ENCODE measurements at places on chromosomes 4 and X.

- no peak for DNase-seq
Measured at GRCh38 chr4:186304866-186305505, 39.0 kb downstream of the F11 start.

GRCh38 chrX:139842326-139843185, 90.3 kb downstream of the ATP11C start:
- DNase-seq, result no peak

DNA sequence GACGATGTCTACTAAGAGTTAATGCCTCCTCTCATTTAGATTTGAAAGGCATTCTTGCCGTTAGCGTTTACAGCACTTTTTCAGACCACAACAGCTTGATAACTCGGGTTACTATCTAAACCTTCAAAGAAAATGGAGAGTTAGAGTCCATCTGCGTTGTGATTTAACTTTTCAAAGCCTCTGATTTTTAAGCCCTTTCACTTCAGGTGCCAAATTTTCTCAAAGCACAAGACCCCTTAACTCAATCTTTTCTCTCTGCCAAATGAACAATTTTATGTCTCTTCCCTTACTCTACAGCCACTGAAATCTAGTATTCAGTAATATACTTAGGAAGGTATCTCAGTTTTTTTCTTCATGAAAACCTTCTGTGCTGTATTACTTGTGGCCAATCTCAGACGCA, 310.5 kb downstream of the TENM3 start:
- no peak for DNase-seq

- no peak for DNase-seq
Measured at GRCh38 chr4:90120037-90120436, 7.2 kb upstream of the CCSER1 start.

- DNase-seq, result no peak
Measured at GRCh38 chr4:16464651-16465050, 238.4 kb upstream of the TAPT1 start.

GRCh38 chr4:5893004-5893580, at the start of gene CRMP1:
CRMP1 (minus strand) TSS chr4:5893086; CDS start chr4:5892969, 117 bp downstream.
- DNase-seq, result peak; percentile 90

DNA sequence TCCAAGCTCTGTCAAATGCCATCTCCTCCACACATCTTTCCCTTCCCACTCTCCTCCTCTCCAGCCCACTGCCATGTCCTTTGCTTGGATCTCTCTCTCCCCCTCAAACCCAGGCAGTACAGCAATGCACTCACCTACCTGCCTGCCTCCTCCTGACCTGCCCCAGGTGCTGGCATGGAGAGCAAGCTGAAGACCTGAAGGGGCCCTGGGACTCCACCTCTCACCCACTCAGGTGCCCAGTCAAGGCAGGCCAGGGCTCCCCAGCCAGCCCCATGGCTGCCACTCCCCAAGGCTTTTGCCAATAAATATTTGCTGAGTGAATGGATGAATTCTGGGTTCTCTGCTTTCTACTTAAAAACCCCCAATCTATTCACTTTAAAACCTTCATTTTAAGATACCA, 12.6 kb upstream of the PHKA2 start:
- DNase-seq, result no peak

DNA sequence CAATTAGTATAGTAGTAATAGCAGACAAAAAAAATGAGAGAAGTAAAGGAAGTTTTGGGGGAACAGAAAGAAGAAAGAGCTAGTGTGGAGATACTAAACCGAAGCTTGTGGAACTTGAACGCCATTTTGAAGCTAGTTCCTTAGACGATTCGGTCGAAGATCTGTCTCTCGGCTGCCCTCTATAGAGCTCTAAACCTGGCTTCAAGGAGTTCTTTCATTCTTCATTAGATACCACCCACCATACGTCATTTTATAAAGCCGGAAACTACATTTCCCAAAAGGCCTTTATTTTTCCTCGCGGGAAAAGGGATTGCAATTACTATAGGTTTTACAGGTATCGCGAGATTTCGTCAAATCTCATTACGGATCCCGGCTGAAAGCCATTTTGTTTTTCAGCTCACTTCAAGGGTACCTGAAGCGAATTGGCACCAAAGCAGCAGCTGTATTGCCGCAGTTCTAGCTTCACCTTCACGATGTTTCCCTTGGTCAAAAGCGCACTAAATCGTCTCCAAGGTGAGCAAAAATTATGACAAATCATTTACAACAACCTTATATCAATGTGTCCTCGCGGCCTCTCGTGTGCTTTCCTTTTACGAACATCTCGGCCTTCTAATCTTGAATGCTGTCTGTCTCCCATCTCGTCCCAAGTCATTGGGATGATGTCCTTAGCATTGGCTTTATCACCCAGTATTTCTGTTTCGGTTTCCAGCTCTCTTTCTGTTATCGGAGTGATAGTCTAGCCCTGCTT, at the start of gene COX7B:
TSS of gene COX7B (plus strand) at position 388 of the 748 bp plus-strand sequence. CDS start at position 474, 86 bp downstream.
- DNase-seq, result peak; percentile 21

- no peak for DNase-seq
Measured at GRCh38 chr4:47668810-47669408, 169.0 kb downstream of the CORIN start.

DNA sequence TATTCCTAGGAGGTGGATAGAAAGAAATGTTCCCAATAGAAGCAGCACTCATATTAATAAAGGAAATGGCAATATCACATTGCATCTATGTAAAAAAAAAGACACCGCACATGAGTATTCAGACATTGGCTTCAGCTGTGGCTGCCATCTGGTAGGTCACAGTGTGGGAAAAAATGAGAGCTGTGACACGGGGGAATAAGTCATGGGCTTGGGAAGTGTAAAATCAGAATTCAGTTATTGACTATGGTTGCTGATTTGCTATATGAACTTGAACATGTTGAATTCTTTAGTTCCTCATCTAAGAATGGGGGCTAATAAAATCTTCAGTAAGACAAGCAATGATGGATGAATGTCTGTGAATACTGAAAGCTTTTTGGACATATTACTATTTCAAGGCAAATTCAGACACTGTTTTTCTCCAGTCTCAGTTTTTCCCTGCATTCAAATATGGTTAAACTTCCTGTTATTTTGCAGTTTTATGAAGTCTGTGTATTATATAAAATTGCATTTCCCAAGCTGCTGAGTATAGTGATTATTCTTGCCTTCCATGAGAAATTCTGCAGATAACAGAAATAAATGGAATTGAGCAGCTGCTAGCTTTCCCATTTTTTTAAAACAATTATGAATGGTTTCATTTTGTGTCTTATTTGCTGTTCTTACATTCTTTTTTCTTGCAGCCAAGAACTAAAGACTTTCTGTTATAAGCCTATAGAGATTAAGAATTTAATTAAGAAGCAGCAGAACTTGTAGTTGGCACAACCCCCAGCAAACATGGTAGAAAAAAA, 221.0 kb downstream of the ANKRD50 start:
- peak; percentile 25 for DNase-seq

DNA sequence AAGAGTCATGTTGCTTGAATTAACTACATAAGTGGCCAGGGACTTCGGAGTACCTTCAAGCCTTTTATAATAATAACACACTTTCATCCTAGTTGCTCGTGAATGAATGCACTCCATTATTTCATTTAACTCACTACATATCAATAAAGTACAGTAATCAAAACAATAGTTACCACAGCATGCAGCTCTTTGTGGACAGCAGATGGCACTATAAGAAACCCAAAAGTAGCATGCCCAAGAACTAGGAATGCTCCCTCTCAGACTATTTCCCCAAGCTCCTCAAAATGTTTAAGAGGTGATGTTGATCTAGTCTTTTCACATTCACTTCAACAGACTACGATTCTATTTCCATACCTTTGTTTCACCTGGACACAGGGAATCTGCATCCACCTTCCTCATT, 500.8 kb upstream of the DIAPH2 start:
- no peak for DNase-seq

GRCh38 chr4:168380290-168380689, 61.7 kb upstream of the DDX60 start:
- DNase-seq, result no peak

DNA sequence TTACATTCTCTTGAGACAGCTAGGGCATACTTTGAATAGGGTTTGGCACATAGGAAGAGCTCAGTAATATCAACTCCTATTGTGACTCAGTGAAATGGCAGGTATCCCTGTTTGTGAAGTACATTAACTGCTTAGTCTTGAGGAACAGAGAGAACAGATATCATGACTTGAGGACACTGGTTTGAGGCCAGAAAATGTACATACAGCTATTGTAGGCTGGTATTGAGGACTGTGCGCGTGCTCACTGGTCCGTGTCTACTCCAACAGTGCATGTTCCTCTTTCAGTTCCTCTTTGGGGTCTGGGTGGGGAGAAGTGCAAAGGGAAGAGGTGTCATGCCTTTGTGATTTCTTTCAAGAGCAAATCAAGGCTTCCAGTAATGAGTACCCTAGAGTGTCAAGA, 34.6 kb upstream of the TBC1D9 start:
- no peak for DNase-seq

- DNase-seq, result no peak
Measured at GRCh38 chrX:63869506-63869905, 84.5 kb upstream of the ARHGEF9 start.

- no peak for DNase-seq
Measured at GRCh38 chr4:186685767-186686183, 37.9 kb downstream of the FAT1 start.

DNA sequence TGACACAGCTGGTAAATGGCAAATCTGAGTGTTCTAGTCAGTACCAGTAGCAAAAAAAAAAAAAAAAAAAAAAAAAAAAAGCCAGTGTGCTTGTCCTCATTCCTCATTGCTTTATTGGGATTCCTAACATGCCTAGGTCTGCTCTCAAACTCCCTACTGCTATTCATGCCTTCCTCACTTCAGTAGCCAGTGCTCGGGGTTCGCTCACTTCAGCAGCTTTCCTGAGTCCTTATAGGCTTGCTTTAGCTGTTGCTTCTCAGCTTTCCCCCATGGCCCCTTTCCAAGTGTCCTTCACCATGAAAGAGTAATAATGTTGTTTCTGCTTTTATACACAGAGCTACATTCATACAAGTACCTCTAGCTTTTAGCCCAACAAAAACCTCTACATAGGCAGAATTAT, 30.8 kb downstream of the SLITRK2 start:
- DNase-seq, result no peak

GRCh38 chr4:121597346-121597934, 99.3 kb downstream of the ANXA5 start:
- no peak for DNase-seq

DNA sequence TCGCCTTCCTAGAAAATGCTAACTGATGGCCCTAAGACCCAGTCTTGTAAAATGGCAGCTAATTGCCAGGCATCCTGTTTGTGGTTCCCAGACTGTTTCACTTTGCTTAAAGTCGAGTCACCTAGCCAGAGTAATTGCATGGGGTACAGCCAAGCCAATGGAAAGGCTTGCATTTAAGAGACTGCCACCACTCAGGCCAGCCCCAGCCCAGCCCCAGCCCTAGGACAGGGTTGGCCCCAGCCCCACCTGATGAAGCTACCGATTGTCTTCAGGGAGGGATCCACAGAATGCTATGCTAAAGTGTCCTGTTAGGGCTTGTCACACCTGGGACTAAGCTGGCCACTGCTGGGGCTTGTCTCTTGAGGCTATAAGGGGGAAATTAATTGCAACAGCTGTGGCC, 194.6 kb upstream of the KLF3 start:
- no peak for DNase-seq

- DNase-seq, result no peak
Measured at GRCh38 chr4:54940996-54941865, 184.2 kb downstream of the KDR start.

DNA sequence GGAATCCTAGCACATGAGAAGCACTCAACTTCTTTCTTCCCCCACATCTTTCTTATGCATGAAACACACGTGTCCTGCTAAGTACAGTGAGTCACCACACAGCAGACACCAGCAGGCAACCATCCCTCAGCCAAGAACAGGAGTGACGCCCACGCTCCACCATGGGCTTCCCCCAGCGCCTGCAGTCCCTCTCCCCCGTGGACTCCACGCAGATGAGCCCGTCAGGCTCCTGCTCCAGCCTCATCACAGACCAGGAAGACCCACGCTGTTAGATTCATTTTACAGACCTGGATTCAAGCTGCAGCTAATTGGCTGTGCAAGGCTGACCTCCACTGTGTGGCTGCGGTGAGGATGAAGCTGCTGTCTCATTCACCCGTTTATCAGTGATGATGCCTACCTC, 16.7 kb downstream of the HMX1 start:
- DNase-seq, result no peak

GRCh38 chr4:78659264-78659663, 107.7 kb downstream of the ANXA3 start:
- no peak for DNase-seq

- no peak for DNase-seq
Measured at GRCh38 chr4:185242749-185243533, 33.5 kb downstream of the SNX25 start.

DNA sequence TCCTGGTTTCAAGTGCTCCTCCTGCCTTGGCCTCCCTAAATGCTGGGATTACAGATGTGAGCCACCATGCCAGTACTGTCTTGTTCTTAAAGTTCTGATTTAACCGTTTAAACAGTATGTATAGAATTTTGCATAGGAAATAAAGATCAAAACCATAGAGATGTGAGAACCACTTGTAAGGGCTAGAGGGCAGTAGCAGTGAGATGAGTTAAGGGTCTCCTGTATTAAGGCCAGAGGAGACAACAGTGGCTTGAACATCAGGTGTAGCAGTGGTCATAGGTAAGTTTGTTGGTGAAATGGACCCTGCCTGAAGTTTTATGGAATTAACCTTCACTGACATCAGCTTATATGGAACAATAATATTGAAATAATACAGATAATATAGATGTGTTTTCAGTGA, 155.7 kb downstream of the SLC4A4 start:
- no peak for DNase-seq

GRCh38 chr4:6709230-6710114, at the start of gene MRFAP1L1:
MRFAP1L1 (minus strand) TSS chr4:6709865; CDS start chr4:6709629, 236 bp downstream.
- peak; percentile 98 for DNase-seq

- no peak for DNase-seq
Measured at GRCh38 chr4:93299118-93299517, 529.4 kb upstream of the ATOH1 start.

- no peak for DNase-seq
Measured at GRCh38 chr4:152351080-152351479, 184.8 kb downstream of the FBXW7 start.

GRCh38 chr4:137393044-137393443, 139.2 kb downstream of the PCDH18 start:
- DNase-seq, result no peak

DNA sequence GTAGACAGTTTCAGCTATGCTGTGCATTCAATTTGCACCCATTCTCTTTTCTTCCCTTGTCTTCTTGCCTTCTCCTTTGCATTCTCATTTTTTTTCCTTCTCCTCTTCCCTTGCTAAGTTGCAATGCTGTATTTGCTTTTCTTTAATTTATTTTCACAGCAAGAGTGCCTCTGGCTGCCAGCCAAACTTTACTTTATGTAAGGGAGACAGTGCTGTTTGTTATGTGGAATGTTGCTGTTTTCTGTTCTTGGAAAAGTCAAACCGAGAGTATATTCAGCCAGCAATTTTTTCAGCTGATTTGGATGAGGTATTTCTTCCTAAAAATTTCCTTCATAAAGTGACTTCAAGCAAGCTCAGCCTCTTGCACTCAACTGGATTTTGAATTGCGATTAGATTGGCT, 1293.4 kb downstream of the ARAP2 start:
- DNase-seq, result no peak

GRCh38 chr4:159038536-159038935, 64.3 kb upstream of the RAPGEF2 start:
- DNase-seq, result no peak
